ENCODE measurements at places on chromosomes 1 and 21. TPM values are rescaled to one million over a fixed set of nuclear protein-coding genes. Genes with fewer than 3 reads are reported as not detected.

DNA sequence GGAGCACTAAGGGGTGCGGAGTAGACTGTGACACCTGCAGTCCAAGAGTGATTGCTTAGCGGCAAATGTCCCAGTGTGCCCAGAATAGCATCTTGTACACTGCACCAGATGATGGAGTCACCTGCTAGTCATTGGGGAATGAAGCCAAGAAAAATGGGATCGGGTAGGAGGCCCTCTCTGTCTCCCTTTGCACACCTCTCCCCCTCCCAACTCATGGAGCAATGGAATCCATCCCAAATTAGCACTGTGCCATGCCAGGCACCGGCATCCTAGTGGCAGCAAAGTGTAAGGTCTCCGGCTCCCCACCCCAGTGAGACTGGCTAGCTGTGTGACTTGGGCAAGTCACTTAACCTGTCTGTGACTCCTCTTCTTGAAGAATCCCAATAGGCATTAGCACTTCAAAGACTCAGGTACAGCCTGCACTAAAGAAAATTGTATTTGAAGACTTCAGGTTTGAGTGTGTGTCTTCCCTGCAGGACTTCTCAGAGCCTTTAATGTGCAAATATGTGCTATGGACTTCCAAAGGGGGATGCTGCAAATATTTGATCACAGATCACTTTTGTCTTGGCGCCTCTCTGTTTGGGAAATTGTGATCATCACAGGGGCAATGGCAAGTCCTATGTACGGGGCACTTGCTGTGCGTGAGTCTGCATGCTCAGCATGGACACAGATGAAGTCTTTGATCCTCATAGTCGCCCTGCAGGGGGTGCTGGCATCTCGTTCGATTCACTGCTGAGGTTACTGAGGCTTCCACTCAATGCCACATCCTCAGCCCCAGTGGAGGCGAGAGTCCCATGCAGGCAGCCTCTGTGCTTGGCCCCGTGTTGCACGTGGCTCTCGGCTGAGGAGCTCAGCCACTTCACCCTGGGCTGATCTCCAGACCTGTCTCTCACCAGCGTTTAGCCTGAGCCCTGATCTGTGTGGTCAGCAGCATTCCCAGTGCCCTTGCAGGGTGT, 272.9 kb upstream of the C1orf174 start:
- DNase-seq: no peak

GRCh38 chr21:45972353-45972715, 9.2 kb upstream of the COL6A1 start:
- DNase-seq: peak; percentile 45

DNA sequence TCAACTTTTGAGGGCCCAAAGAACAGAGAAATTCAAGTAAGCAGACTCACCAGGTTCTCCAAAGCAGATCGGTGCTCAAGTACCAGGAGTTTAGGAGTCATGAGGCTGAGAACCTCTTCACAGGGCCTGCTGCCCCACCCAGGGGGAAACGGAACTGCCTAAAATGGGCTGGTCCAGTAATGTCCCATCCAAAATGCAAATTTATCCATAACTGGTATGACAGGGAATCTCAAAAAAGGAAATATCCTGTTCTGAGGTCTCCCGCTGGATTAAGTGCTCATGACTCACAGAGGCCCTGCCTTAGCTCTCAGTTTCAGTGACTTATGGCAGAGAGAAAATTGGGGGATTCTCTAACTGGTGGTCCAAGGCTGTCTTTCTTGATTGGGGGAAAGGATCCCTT, 9.3 kb downstream of the SPRR2G start:
- DNase-seq: no peak

DNA sequence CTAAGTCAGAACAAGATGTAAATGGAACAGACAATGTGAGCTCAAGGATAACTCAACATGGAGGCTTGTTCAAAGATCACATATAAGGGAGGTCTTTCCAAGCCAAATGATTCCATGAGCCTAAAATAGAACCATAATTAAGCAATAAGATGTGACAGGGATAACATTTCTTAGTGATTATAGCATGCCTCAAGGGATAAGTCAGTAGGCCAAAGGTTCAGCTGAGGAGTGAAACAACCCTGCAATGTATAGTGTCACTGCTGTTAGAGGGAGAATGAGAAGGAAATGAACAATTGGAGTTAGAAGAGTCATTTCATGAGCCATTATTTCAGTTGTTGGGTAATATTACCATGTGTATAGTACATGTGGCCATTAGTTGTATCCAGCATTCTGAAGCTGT, 25.0 kb downstream of the GORAB start:
- DNase-seq: no peak

DNA sequence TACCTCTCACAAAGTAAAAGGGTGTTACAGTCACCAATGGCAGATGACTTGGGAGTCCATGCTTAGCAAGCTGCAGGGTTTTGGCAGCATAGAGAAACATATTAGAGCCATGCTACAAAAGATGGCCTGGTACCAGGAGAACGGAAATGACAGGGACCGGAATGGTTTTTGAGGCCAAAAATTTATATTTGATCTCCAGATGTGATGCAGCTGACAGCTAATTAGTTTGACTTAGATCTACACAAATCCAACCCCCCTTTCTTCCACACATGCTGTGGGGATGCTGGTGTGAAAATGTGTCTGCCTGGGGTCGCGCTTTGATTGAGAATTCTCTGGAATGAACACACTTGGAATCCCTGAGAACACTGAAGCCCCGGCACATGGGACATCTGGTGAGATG, 26.5 kb downstream of the SYF2 start:
- DNase-seq: no peak

DNA sequence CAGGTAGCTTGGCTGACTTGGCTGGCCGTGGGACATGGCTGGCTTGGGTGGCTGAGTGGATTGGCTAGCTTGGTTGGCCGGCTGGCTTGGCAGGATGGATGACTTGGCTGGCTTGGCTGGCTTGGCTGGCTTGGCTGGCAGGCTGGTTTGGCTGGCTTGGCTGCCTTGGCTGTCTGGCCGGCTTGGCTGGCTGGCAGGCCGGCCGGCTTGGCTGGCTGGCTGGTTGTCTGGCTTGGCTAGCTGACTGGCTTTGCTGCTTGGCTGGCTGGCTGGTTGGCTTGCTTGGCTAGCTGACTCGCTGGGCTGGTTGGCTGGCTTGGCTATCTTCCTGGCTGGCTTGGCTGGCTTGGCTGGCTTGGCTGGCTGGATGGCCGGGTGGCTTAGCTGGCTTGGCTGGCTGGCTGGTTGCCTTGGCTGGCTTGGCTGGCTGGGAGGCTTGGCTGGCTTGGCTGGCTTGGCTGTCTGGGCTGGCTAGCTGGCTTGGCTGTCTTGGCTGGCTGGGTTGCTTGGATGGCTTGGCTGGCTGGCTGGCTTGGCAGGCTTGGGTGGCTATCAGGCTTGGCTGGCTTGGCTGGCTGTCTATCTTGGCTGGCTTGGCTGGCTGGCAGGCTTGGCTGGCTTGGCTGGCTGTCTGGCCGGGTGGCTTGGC, 129.7 kb upstream of the FAM72C start:
- peak; percentile 66 for DNase-seq

DNA sequence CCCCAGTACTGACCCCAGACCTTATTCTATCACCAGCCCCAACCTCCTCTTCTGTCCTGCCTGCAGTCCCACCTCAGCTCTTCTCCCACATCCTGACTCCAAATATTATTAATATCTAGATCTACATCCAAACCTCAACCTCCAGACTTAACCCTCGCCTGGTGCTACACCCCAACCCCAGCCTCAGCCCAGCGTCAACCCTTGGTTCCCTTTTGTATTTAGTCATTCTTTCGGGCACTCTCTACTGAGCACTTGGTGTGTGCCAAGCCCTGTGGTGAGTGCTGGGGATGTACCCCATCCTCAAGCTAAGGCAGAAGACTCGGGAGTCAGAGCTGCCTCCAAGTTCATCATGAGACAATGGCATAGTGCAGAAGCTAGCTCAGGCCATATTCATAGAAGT, 1.1 kb downstream of the SHISAL2A start:
- no peak for DNase-seq

- DNase-seq: no peak
Observed at GRCh38 chr1:116232989-116233514, 121.9 kb downstream of the MAB21L3 start.

GRCh38 chr1:4908486-4908885, 254.1 kb downstream of the AJAP1 start:
- DNase-seq: no peak

DNA sequence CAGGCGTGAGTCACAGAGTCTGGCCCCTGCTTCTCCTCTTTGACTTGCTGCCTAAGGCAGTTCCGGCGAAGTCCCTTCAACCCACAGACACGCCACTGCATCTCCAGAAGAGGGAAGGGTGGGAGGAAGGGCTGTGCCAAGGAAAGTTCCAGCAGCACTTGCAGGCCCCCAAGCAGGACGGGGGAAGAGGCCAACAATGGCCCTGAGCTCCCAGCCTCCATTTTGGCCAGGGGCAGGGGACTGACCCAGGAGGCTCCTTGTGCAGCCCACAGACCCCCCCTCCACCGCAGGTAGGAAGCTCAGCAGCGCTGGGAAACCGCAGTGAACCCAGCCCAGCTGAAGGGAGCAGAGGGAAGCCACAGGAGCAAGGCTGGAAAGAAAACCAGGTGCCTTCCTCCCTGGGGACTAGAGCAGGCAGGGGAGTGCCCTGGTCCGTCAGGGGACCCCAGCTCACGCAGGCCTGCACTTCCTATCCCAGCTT, 35.4 kb downstream of the ACOT7 start:
- DNase-seq: no peak

GRCh38 chr1:92975551-92976232, 14.4 kb upstream of the DIPK1A start:
- DNase-seq: no peak

DNA sequence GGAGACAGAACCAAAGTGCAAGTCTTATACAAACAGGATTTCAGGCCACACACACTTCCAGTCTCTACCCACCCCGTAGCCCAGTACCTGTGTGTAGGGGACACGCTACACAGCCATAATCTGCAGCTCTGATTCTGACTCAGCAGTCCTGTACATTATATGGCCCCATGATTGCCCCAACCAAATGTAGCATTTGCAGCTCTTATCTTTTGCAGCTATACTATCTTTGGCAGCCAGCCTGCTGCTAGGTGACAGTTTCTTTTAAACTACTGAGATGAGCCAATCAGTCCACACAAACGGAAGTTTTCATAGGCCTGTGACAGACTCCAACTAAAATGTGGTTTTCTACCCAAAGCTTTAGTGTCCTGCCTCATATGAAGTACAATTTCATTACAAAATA, 259.6 kb upstream of the ST6GALNAC5 start:
- no peak for DNase-seq

DNA sequence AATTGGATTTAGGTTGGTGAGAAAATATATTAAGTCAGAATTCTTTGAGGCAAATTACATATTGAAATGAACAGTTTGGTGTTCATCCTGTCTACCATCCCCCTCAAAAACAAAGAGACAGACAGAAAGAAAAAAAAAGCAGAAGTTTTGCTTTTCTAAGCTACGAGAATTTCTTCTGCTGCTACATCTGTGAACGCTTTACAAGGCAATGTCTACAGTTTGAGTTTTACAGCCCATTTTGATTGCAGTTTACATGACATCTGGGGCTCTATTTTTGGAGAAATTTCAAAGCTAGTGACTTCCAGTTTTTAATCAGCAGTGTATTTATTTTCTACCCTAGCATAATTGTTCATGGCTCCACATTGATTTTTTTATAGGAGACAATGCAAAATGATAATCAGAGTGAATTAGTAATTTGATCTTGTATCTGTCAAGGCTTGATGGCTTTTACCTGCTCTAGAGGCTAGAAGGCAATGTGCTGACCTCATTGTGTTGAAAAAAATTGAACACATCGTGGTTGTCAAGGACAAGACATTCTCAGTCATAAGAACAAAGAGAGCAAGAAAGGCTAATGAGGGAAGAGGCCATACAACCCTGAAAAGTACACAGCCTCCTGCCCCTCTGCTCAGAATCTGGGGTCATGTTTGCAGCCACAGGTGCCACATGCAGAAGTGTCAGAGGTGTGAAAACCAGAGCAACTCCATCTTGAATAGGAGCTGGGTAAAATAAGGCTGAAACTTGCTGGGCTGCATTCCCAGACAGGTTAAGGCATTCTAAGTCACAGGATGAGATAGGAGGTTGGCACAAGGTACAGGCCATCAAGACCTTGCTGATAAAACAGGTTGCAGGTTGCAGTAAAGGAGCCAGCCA, 201.0 kb upstream of the CAMK1G start:
- DNase-seq: no peak

DNA sequence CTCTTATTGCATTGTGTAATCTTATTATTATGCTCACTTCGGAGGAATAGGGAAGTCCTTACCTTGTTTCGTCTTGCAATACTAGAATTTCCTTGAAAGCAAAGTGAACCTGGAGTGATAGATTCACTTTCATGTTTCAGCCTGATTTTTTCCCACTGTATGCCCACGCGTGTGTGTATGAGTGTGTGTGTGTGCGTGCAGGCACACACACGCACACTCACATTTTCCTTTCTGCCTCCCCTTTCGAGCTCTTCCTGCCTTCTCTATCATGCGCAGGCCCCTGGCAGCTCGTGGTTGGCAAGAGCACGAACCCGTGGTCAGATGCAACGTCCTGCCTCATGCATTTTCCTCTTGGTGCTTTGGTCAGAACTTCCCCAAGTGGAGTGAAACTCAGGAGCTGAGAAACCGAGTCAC, at the start of gene GCSAML:
GCSAML (plus strand) TSS at position 366 of the 414 bp plus-strand sequence. CDS start 58 bp downstream, outside the sequence.
- DNase-seq: no peak

GRCh38 chr1:233065685-233066084, 115.3 kb downstream of the NTPCR start:
- no peak for DNase-seq

- DNase-seq: no peak
Observed at GRCh38 chr1:94793296-94793656, 26.9 kb upstream of the SLC44A3 start.

- DNase-seq: no peak
Observed at GRCh38 chr1:1354271-1355247, 3.8 kb downstream of the MXRA8 start.

GRCh38 chr1:7389201-7389905, 381.7 kb upstream of the VAMP3 start:
- no peak for DNase-seq

GRCh38 chr1:165852871-165853270, 25.5 kb downstream of the UCK2 start:
- no peak for DNase-seq

The NT5C1A gene
- total RNA-seq: not detected

The CHI3L2 gene
- total RNA-seq: 31.2 TPM

The LY9 gene
- 1.8 TPM for total RNA-seq

The AMY2A gene
- not detected for total RNA-seq

The SLC44A3 gene
- total RNA-seq: 19.3 TPM

The TENT5C gene
- 23.2 TPM for total RNA-seq
